Pons (tissue), 1 donor: ENCODE measurements at places on chromosomes 2 and 18.

- DNase-seq, result no peak
These were observed 22.9 kb upstream of the STAM2 start for GRCh38 chr2:152198499-152198898.

DNA sequence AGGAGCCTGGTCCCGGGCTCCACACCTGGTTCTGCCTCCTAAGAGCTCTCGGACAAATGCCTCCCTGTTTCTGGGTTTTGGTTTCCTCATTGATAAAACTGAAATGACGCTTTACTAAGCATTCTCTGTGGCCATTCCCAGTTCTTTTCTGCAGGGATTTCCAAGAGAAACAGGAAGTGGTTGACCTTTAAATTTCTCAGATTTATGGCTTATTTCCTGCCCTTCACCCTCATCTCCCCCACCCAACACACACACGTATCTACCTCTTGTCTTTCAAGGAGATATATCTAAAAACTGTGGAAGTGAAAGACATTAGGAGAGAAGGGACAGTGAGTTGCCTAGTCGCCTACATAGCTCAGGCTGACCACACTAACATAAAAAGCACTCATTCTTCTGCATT is 53.0 kb downstream of the PIEZO2 start:
- no peak for DNase-seq

DNA sequence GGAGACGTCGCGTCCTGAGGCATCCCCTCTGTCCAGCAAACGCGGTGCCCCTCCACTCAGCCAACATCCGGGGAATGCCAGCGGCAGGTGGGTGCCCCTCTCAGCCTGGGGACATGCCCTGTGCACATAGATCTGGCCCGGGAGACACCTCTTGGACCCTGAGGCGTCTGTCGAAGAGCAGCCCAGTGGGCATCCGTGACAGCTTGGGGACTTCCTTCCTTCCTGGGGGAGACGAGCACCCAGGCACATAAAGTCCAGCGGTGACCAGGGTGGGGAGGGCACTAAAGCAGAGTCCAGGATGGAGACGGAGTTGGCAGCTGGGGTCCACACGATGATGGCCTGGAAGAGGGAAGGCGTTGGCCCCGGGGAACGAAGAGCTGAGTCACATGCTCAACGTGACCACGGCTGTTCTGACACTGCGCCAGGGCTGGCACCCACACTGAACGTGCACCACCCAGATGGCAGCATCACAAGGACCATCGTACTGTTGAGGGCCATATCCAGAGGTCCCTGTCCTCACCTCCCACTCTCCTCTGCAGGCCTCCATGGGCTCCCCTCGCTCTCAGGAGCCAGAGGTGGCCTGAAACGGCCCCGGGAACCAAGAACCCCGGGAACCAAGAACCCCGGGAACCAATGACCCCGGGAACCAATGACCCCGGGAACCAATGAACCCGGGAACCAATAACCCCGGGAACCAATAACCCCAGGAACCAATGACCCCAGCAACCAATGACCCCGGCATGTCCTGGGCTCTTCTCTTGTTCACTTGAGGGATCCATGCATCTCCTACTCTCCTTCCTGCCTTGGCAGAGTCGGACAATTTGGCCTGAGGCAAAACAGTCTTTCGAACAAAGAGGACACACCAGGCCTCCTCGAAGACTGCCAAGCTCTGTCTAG is 22.6 kb downstream of the HDAC4 start:
- no peak for DNase-seq

DNA sequence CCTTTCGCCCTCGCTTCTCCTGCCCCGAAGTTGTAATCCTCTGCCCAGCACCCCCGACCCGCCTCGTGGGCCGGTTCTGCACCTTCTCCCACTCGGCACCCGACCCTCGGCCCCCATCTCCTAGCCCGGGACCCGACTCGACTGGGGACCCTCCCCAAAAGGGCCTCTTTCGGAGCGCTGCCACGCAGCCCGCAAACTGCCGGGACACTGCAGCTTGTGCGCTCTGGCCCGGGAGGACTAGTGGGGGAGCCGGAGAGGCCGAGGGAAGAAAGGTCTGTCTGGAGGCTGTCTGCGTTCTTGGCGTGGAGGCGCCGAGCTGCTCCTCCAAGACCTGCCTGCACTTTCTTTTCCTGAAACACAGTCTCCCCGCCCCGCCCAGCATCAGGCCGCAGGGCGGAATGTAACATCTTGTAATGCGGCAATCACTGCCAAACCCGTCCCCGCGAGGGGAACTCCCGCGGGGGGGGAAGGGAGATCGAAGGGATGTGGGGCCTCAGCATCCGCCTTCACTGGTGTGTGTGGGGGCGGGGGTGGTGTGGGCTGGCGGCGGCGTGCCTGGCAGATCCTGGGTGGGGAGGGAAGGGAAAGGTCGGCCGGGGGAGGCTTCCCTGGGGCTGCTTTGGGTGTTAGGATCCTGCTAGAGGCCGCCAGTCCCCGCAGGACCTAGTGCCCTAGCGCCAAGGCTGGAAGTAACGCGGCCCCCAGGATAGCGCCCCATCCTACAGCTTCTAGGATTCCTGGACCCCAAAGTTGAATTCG is 7.4 kb downstream of the DLX2 start:
- DNase-seq, result no peak

DNA sequence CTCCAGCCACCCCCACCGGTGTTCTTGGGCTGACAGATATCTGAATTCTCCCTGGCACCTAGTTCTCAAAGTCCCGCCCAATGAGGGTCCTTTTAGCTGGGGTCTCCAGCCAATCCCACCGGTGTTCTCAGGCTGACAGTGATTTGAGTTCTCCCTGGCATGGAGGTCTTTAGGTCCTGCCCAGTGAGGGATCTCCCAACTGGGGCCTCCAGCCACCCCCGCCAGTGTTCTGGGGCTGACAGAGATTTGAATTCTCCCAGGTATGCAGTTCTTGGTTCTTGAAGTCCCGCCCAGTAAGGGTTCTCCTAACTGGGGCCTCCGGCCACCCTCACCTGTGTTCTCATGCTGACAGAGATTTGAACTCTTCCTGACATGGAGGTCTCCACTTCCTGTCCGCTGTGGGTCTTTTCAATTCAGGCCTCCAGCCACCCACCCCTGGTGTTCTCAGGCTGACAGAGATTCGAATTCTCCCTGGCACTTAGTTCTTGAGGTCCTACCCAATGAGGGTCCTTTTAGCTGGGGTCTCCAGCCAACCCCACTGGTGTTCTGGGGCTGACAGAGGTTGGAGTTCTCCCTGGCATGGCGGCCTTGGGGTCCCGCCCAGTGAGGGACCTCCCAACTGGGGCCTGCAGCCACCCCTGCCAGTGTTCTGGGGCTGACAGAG is 154.6 kb downstream of the ANKRD36 start:
- peak; percentile 0 for DNase-seq

- DNase-seq, result no peak
These were observed 17.2 kb upstream of the GYPC start for GRCh38 chr2:126638746-126639145.

GRCh38 chr2:213490087-213490486 is 205.8 kb downstream of the SPAG16 start:
- DNase-seq, result peak; percentile 24

GRCh38 chr2:64019975-64020528 is 824 bp upstream of the VPS54 start:
- no peak for DNase-seq

- no peak for DNase-seq
These were observed 306.0 kb downstream of the BCL11A start for GRCh38 chr2:60247471-60247870.

GRCh38 chr2:239666855-239667376 is 266.1 kb upstream of the HDAC4 start:
- no peak for DNase-seq

DNA sequence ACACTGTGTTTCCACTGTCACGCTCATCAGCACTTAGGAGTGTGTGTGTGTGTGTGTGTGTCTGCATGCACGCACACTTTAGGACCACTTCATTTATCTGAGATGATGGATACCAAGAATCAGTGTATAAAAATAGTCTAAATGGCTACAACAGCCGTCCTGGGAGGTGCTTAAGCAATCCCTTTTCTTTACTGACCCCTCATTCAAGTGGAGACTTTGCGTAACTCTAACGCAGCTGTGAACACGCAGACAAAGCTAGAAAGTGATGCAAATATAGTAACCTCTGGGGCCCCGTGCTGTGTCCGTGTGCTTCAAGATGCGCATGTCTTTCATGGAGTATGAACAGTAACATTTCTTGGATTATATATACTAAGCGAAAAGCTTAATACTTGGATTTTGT is 40.4 kb upstream of the RBM44 start:
- no peak for DNase-seq

DNA sequence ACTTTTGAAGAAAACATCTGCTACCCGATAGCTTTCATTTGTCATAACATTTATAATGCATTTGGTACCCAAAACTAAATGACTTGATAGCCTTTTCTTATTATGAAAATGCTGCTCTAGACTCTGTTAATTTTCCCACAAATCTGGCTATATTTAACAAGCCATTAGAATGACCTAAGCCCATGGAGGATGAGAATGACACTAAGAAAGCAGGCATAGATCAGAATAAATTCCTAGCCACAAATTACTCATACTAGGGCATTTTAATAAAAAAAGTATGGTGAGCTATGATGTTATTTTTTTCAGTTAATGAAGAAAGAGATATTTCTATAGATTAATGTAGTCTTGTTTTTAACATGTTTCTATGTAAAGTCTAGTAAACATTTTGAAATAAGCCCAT is 1728.3 kb downstream of the SUCLG1 start:
- DNase-seq, result no peak

GRCh38 chr2:120733238-120733932 is 2.3 kb upstream of the GLI2 start:
- DNase-seq, result no peak

- DNase-seq, result no peak
These were observed 16.2 kb downstream of the ACTG2 start for GRCh38 chr2:73908689-73909652.

GRCh38 chr18:57906852-57907251 is 103.7 kb upstream of the ATP8B1 start:
- DNase-seq, result no peak

DNA sequence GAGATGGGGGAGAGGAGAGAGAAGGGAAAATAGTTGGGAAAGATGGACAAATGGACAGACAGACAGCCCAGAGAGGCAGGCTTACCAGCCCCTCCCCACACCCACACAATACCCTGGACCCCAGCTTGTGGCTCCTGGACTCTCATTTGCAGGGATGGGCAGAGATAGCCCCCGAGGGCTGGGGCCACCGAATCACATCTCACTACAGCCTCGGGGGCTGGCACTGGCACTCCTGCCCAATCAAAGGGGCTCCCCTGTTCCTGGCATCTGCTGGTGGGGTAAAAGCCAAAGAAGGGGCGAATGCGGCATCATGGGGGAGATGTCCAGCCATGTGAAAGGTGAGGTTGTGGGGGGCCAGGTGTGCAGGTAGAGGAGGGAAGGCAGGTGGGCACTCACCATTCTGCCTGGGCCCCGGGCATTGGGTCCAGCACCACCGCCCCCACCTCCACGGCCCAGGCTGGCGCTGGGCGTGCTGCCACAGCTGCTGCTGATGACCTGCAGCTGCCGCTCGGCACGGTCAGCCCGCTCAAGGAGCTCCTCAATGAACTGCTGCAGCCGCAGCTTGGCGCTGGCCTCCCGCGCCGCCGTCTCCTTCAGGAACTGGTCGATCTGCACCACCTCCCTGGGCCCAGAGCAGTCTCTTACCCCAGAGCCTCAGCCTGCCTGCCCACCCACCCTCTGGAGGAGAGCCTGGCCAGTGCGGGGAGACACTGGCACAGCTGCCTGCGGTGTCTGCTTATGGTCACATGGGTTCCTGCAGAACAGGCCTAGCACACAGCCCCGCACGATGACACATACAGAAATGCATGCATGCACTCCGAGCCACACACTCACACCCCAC is 18.0 kb downstream of the FBXO41 start:
- DNase-seq, result no peak
